ENCODE measurements at places on chromosomes 1 and 21. TPM values are rescaled to one million over a fixed set of nuclear protein-coding genes. Genes with fewer than 3 reads are reported as not detected.
A peak's percentile ranks its signal among the peaks of the same experiment; 100 is the strongest.

AMPD1 gene
- not detected for total RNA-seq

KIRREL1 gene
- total RNA-seq, result 77.3 TPM

TRNP1 gene
- 4.6 TPM for total RNA-seq

GRCh38 chr1:53270873-53271272 is 32.6 kb upstream of the MAGOH start:
- no peak for DNase-seq

GRCh38 chr1:183806125-183806524 is 1.2 kb downstream of the RGL1 start:
- peak; percentile 45 for DNase-seq

DNA sequence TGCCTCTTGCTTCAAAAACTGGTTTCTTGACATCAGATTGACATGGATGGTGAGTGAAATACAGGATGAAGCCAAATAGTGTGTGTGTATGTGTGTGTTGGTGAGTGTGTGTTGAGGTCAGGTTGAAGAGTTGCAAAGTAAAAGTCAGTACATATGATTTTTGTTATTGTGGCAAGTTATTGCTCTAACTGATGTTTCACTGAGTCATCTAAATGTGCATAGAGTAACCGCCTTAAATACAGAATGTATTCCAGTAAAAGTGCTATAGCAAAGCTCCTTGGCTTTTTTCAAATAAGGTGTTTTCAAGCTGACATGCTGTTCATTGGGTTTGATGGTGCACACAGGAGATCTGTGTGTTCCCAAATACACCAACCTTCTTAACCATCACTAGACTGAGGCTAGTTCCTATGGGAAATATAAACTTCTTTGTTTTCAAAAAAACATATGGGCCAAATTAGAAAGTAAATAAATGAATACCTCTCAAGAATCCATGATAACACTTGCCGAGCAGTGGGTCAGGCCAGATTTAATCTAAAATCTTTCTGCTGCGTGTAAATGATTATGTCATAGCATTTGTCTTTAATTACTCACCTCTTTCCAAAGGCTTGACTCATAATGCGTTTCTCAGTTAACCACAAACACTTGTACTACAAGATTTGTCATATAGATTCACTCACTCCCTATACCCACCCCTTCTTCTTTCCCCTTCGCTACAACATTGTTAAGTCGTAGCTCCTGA is 151.1 kb downstream of the LYPLAL1 start:
- peak; percentile 84 for DNase-seq

GRCh38 chr1:34408011-34408410 is 231.3 kb downstream of the C1orf94 start:
- peak; percentile 28 for DNase-seq

GRCh38 chr1:246265481-246265880 is 241.6 kb downstream of the SMYD3 start:
- DNase-seq, result no peak

DNA sequence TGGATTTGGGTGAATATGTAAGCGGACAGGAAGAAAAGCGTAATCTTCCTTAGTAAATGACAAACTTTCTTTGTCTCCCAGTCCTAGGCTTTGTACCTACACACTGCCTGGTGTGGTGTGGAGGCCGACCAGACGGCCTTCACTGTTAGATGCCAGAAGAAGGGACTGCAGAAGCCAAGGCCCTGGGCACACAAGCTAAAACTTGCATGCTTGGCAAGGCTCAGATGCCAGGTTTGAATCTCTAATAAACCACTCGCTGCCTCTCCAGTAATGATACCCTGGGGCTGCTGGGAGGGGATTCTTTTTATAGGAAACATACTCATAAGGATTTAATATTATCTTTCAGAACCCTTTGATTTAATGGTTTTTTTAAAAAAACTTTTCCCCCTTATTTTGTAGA is 263.8 kb downstream of the PTPRC start:
- no peak for DNase-seq

DNA sequence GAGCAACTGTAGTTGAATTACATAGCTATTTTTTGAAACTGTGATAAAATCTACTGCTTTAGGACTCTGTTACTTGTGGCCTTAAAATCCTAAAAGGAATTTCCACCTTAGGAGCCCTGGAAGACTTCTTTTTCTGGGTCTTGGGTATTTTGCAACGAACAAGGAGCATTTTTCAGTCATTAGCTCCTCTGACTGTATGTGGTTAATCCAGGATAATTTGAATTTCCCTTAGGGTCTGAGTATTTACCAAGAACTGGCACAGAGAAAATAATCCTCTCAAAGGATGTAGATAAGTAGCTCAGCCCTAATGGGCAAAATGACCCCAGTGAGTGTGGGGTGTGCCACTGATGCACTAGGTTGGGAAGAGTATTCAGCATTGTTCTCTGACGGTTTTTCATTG is 170.4 kb downstream of the VAV3 start:
- DNase-seq, result no peak

CHAF1B gene
- total RNA-seq, result 10.3 TPM

GRCh38 chr1:119732465-119733168 is 20.9 kb downstream of the PHGDH start:
- DNase-seq, result peak; percentile 19
